Astrocyte of the hippocampus (primary cell): ENCODE measurements at places on chromosomes 5 and 9.

GRCh38 chr5:34045023-34045422 is 2.0 kb upstream of the C1QTNF3 start:
- DNase-seq, result no peak

- DNase-seq, result peak; percentile 96
These were observed 136.3 kb downstream of the FOXD1 start for GRCh38 chr5:73312146-73312871.

- DNase-seq, result no peak
These were observed 85.9 kb downstream of the PAM start for GRCh38 chr5:102841021-102841420.

DNA sequence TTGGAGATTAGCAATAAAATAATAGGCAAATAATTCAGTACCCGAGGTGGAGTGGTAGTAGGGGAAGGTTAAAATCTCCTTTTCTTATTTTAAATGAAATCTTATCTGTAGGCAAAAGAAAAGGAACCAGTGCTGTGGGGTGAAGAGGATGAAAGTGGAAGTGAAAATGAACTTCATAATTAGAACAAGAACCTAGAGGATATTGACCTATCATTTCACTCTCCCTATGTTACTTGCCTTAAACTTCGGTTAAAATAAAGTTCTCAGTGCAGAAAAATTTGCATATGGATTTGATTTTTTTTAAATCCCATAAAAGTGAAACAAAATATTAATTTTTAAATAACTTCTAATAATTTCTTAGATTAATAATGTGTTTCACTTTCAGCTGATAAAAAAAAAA is 1094.9 kb upstream of the C9orf72 start:
- DNase-seq, result no peak

- DNase-seq, result no peak
These were observed 52.9 kb upstream of the MIER3 start for GRCh38 chr5:57004800-57005199.

DNA sequence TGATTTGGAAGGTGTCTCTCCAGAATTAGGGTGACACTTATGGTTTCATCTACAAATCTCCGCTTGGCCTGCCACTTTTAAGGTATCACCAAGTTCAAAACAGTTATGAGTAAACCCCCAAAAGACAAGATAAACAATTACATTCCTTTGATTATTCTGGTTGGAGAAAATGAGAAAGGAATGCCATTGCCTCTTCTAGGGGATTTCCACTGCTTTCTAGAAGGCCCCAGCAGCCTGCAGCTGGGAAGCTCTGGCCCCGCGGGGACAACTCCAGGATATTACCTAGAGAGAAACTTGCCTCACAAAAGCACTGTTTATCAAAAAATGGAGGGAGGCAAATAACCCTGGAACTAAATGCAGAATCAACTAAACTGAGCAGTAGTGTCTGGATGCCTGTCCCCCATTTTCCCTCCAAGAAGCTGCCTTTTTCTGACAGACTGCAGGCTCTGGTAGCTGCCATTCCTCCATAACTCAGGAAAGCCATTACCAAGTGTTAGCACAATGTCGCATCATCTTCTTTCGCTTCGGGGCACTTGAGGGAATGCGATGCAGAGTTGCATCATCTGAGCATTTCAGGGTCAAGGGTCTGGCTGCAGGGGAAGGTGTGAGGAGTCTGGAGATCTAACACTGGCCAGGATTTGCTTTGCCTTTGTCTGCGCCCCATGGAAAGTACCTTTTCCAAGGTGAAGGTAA is 71.5 kb upstream of the PLPP6 start:
- DNase-seq, result peak; percentile 26

GRCh38 chr9:85213650-85214607 is 527.8 kb downstream of the AGTPBP1 start:
- DNase-seq, result no peak

- DNase-seq, result peak; percentile 77
These were observed 590 bp downstream of the RASGRF2 start for GRCh38 chr5:80960531-80961375.
